Ovary (tissue), 10 donors: ENCODE measurements at places on chromosomes 2 and 18.

GRCh38 chr2:169637620-169638019 is 53.5 kb downstream of the PPIG start:
- H3K4me3 ChIP-seq, result no peak overlapping the region
- DNase-seq, result no peak
- H3K27ac ChIP-seq, result no peak overlapping the region
- H3K4me1 ChIP-seq, result no peaks in the 10 kb centered on the region
- H3K27me3 ChIP-seq, result no peaks in the 10 kb centered on the region

DNA sequence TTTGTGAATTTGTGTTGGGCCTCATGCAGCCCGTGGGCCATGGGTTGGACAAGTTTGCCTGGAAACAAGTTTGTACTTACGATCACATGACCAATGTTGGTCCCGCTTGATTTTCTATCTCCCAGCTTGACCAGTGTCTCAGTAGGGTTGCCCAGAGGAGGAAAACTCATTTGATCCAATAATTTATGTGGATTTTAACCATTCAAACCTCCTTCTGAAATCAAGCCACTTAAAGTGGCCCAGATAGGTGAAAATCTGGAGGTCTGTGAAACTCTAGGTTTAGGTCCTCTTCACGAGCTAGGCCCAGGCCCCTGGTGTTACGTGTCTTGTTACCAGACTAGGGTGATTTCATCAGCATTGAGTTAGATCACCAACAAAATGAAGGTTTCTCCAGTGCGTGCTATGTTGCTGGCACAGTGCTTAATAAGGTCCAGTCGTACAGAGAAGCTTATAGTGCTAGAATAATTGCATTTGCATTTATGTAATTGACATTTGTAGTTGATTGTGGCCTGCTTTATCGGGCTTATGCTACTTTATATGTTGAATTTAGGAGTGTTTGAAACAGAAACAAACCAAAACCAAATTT is 4.4 kb downstream of the ACTR2 start:
- no peaks in the 10 kb centered on the region for H3K27me3 ChIP-seq
- H3K4me1 ChIP-seq, result peaks cover 3% of the 10 kb centered on the region
- H3K27ac ChIP-seq, result no peak overlapping the region
- H3K36me3 ChIP-seq, result no peaks in the 10 kb centered on the region

GRCh38 chr18:35484034-35484433 is 13.7 kb downstream of the INO80C start:
- H3K27ac ChIP-seq, result no peak overlapping the region
- H3K4me3 ChIP-seq, result no peak overlapping the region
- no peaks in the 10 kb centered on the region for H3K4me1 ChIP-seq
- DNase-seq, result no peak
- no peaks in the 10 kb centered on the region for H3K27me3 ChIP-seq

DNA sequence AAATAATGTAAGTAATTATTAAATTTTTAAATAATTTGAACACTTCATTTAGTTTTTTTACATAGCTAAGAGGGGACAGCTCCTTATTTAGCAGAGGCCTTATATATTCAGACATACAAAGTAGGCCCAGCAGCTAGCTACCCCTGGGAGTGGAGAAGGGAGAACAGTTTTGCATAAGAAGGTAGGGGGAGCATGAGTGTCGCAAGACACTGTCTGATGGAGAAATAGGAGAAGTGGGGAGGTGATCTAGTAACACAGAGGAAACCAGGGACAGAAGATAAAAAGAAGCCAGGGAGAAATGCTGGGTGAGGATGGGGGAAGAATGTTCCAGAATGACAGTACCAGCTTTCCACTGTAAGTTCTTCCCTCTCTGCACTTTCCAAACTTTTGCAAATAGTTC is 16.0 kb upstream of the RGPD4 start:
- DNase-seq, result no peak
- no peaks in the 10 kb centered on the region for H3K36me3 ChIP-seq
- no peaks in the 10 kb centered on the region for H3K4me1 ChIP-seq
- no peaks in the 10 kb centered on the region for H3K27me3 ChIP-seq

GRCh38 chr2:144509001-144509878 is 10.7 kb downstream of the ZEB2 start:
- H3K4me3 ChIP-seq, result no peak overlapping the region
- DNase-seq, result no peak
- peak overlapping the region; percentile 48 for H3K27ac ChIP-seq
- peaks cover 23% of the 10 kb centered on the region for H3K4me1 ChIP-seq
- H3K36me3 ChIP-seq, result no peaks in the 10 kb centered on the region
- H3K27me3 ChIP-seq, result no peaks in the 10 kb centered on the region
